Astrocyte (in vitro differentiated cells and primary cell): ENCODE measurements at places on chromosomes 1 and 21.

DNA sequence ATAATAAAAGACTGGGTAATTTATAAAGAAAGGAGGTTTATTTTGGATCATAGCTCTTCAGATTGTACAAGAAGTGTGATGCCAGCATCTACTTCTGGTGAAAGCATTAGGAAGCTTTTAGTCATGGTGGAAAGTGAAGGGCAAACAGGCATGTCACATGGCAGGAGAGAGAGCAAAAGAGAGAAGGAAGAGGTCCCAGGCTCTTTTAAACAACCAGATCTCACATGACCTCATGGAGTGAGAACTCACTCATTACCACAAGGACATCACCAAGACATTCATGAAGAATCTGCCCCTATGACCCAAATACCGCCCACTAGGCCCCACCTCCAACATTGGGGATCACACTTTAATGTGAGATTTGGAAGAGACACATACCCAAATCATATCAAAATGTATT is 10.0 kb downstream of the RPTN start:
- peak; percentile 32 for DNase-seq

- no peak for DNase-seq
Measured at GRCh38 chr21:30847627-30848500, 18.3 kb upstream of the KRTAP7-1 start.

- DNase-seq: peak; percentile 36
Measured at GRCh38 chr1:26016953-26017545, 4.5 kb upstream of the EXTL1 start.

DNA sequence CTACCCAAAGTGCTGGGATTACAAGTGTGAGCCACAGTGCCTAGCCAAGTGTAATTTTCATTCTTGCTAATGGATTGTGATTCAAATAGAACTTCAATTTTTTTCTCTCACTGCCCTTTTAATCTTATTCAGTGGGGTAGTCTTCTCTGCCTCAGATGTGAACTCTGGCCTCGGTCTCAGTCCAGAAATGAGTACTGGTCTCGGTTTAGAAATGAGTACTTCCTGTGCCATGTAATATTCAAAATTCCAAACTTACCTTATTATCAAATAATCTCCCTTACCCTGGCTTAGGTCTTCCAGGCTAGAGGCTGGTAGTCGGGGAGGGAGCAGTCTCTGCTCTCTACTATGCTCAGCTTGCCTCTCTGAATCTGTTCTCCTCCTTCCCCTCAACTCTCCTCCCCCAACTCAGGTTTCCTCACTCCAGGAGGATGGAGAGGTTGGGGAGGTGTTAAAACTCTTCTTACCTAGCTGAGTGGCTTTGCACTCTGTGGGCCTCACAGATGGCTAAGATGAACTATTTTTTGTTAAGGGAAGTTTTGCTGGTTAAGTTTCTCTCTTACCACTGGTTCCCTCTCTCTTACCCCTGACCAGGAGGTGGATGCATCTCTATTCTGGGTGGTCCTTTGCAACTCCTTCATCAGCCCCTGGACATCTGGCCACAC is 4.8 kb upstream of the SLAMF9 start:
- DNase-seq: no peak

DNA sequence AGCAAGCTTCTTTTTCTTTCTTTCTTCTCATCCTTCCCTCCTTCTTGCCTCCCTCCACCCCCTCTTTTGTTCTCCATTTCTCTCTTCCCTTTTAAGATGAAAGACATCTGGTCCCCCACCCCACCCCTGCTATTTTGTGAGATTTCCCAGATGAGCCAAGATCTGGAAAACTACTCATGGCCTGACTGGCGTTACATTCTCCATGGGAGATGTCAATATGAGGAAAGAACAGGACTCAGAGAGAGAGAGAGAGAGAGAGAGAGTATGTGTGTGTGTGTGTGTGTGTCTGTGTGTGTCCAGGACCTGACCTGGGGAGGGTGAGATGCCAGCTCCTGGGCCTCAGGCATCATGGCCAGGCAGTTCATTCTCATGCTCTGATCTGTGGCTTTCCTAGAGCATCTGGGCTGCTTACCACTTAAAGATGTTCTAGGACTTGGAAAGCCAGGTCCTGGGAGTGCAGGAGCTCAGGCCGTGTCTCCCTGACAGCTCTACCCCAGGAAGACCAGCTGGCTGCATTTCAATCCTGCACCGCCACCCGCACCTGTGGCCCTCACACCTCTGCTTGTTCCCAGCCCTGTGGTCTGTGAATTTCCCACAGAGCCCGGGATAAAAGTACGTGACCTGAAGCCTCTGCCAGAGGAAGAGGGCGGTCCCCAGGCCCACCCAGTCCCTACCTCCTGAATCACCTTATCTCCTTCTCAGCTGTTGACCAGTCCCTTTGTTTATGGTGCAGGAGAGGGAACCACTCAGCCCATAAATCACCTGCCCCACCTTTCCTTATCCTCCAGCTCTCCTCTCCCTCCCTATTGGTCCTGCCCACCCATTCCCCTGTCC is 3.2 kb upstream of the BEST4 start:
- DNase-seq: no peak

DNA sequence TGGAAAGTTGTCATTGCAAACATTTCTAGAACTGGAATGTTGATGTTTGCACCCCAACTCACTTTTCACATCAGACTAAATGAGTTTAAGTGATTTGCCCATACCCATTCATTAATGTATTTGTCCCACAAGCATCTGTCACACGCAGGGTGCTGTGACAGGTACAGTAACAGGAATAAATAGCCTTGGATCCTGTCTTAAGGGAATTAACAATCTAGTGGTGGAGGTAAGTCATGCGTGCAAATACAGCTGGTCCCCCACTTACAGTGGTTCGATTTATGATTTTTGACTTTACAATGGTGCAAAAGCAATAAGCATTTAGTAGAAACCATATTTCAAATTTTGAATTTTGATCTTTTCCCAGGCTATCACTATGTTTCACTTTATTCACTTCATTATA is 17.5 kb upstream of the PRDM2 start:
- no peak for DNase-seq

DNA sequence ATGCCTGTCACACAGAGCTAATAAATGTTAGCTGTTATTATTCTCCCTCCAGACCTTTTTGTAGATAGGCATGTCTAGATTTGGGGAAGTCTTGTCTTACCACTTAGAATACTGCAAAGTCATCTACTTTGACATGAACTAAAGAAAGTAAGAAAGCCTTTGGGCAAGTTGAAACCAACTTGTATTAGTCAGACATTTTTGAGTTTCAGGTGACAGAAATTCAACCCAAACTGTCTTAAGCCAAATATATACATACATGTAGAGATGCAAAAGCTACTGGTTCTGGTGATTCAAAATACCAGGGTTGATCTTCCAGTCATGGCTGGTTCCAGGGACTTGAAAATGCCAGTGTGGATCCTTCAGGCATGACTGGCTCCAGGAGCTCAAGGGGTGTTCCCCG is 276.8 kb upstream of the TMEM51 start:
- no peak for DNase-seq

GRCh38 chr1:160542303-160542945 is 19.4 kb upstream of the SLAMF6 start:
- DNase-seq: no peak

DNA sequence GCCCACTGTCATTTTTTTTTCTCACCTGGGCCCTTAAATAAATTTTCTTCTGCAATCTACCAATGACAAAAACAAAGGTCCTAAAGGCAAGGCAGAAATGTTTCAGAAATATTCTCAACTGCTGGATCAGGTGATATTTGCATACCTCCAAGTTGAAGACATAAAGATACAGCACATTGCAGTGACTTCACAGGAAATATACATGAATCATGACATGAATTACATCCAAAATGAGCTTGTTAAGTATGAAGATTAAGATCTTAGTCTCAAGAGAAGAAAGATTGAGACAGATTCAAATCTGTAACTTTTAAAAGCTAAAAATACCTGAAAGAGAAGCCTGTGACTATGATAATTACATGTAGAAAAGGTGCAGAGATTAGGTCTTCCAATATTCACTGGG is 207.8 kb downstream of the SIPA1L2 start:
- DNase-seq: peak; percentile 41

DNA sequence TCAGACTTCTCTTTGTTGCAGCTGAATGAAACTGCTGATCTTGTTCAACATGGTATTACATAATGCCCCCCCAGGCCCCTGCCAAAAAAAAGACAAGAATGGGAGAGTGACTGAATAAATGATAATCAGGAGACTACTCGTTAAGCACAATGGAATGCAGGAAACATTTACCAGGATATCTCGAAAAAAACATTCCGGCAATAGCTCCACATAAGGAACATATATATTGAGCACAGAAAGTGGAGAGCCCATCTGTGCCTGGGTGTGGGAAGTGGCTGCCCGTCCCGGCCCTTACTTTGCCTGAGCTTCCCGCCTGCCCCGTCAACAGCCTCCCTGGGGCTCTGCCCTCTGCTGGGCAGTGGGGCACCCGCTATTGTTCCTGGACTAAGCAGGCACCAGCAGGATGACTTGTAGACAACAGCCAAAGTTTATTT is 13.3 kb downstream of the TRIM11 start:
- peak; percentile 66 for DNase-seq

GRCh38 chr1:52402860-52403240 is 1.4 kb downstream of the ORC1 start:
- no peak for DNase-seq
